ENCODE measurements at places on chromosomes 12 and 14. TPM values are rescaled to one million over a fixed set of nuclear protein-coding genes. Genes with fewer than 3 reads are reported as not detected.

Gene SOAT2
- total RNA-seq: not detected

Gene DCP1B
- 13.0 TPM for total RNA-seq

Gene TAMALIN
- 0.39 TPM for total RNA-seq

Gene TAS2R43
- total RNA-seq: not detected

Gene PRB2
- total RNA-seq: not detected

Gene ATXN3
- total RNA-seq: 34.6 TPM

Gene DTX1
- not detected for total RNA-seq

Gene AMN
- not detected for total RNA-seq

Gene TAS2R31
- total RNA-seq: 0.40 TPM

Gene WIF1
- total RNA-seq: not detected

Gene SERPINA10
- total RNA-seq: not detected

Gene KRT79
- 1.0 TPM for total RNA-seq

Gene ANO2
- 1.4 TPM for total RNA-seq

Gene TSPAN8
- total RNA-seq: not detected

Gene HOTAIR
- total RNA-seq: not detected

Gene CCDC175
- not detected for total RNA-seq

Gene TESPA1
- total RNA-seq: 4.5 TPM

Gene COQ10A
- 18.3 TPM for total RNA-seq

Gene INHBC
- 0.13 TPM for total RNA-seq

Gene CSRNP2
- total RNA-seq: 15.1 TPM

Gene PTPRR
- total RNA-seq: 2.5 TPM

Gene BMAL2
- total RNA-seq: 69.5 TPM

Gene KCNJ8
- total RNA-seq: 2.0 TPM

Gene REM2
- not detected for total RNA-seq

Gene VEZT
- 60.4 TPM for total RNA-seq

Gene C12orf50
- total RNA-seq: not detected

Gene CLEC2A
- total RNA-seq: not detected

Gene HOXC9
- total RNA-seq: 12.2 TPM

Measured in HT1080 (cell line).